ENCODE measurements at places on chromosomes 3 and 15.

GRCh38 chr3:14410106-14410502 is 7.7 kb downstream of the SLC6A6 start:
- no peak for DNase-seq

GRCh38 chr3:12773710-12774086 is 14.6 kb upstream of the TMEM40 start:
- DNase-seq, result peak; percentile 36

- DNase-seq, result peak; percentile 100
Measured at GRCh38 chr3:141367038-141367730, 1.1 kb upstream of the ZBTB38 start.

DNA sequence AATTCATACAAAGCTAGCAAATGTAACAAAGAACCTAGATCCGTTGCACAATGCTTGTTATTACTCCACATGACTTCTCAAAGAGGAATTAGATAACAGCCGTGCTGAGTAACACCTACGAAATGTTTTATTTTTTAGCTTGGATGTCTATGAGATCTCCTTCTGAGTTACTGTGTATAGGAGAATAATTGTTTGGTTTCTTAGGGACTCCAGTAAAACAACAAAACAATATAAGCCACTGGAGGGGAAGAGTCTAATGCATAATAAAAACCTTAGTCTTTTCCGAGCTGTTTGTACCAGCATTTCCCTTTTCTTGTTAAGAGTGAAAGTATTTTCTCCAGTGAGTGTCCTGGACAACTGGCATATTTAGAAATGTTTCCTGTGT is 15.6 kb downstream of the SNAP23 start:
- DNase-seq, result peak; percentile 69

- DNase-seq, result no peak
Measured at GRCh38 chr3:192514081-192514753, 213.1 kb downstream of the FGF12 start.

GRCh38 chr15:20271647-20272046 is 270.0 kb downstream of the GOLGA6L6 start:
- no peak for DNase-seq

DNA sequence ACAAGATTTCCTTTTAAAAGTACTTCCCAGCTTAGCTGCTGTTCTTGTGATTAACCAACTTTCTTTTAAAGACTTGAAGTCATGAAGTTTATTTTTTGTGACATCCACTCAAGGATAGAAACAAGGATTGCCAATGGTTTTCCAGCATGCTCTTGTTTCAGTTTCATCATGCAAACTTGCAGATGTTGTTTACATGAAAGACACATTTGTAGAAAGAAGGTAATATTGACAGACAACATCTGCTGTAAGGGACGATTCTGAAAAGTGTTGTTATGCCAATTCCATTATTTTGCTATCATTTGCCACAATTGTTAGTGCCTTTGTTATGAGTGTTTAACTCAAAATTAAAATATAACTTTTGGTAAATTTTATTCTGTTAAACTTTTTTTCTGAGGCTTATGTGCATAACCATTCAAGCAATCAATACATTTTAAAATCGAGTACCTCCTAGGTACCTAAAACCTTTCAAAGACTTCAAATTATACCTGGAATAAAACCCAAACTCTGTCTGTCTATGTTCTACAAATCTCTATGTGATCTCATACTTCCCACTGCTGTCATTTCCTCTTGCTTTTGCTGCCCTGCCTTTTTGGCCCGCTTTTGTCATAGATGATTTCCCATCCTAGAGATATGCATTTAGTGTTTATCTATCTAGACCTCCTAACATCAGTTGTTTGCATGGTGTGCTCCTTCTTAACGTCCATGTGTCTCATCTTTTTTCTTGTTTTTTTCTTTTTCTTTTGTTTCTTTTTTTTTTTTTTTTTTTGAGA is 630.4 kb downstream of the NR2F2 start:
- no peak for DNase-seq

DNA sequence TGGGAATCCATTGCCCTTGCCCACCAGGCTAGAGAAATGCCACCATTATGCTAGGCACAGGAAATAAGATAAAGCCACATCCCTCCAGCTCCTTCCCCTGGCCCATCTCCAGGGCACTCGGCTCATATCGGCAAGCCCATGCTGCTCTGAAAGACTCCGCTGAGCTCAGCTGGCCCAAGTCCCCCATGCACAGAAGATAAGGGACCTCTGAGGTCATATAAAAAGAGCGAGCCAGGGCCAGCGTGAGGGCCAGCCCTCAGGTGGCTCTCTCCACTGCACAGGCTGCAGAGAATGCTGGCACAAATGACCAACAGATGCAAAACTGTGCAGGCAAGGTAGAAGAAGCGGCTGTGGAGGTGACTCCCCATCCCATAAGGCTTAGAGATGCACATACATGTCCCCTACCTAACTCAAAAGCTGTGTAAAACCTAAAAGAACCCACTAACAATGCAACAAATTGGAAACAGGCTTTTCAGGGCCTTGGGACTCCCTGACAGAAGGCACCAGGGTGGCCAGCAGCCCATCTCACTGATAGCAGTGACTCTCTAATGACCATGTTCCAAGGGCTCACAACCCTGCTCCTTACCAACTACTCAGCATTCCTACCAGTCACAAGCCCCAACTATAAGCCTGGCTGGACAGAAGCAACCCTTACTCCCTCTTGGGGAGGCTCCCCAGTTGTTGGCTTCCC is 3.0 kb downstream of the RAB6B start:
- no peak for DNase-seq

- DNase-seq, result no peak
Measured at GRCh38 chr3:40451551-40451950, 5.6 kb upstream of the RPL14 start.

DNA sequence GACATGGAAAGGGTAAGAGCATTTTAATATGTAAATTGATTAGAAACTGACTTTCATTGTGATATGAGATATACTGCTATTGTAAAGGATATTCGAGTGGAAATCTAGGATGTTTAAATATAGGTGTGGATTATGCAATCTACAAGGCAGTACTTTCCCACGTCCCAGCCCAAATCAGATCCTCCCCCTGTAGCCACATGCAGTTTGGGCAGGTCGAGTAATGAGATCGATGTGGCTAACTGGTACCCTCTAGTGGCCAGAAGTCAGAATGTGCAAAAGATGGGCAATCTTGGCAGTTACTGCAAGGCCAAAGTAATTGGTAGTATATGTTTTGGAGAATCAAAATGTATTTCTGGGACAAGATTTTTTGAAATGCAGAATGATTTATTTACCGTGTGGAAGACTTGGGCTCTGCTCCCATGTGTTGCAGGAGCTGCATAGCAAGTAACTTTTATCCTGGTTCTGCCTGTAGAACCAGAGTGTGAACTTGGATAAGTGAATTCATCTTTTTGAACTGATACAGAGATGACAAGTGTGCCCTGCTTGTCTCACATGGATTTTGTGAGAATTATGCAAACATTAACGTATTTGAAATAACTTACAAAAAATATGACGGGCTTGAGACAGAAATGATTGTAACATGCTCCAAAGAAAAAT is 94.5 kb upstream of the ADAMTSL3 start:
- DNase-seq, result peak; percentile 64

DNA sequence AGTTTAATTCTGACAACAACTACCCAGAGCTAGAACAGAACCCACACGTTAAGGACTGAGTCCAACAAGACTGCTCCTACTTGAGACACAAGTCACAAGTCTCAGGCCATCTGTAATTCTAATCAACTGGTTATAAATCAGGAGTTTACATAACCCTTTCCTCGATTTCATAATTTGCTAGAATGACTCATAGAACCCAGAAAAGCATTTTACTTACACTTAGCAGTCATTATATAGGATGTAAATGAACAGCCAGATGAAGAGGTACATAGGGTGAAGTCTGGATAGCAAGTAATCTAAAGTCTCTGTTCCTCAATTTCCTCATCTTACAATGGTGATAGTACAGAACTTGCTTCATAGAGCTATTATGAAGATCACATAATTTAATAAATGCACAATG is 1018.2 kb downstream of the DIPK2A start:
- no peak for DNase-seq

GRCh38 chr3:6717026-6717943 is 143.6 kb upstream of the GRM7 start:
- no peak for DNase-seq

GRCh38 chr3:127493924-127494646 is 96.4 kb downstream of the TPRA1 start:
- DNase-seq, result no peak

DNA sequence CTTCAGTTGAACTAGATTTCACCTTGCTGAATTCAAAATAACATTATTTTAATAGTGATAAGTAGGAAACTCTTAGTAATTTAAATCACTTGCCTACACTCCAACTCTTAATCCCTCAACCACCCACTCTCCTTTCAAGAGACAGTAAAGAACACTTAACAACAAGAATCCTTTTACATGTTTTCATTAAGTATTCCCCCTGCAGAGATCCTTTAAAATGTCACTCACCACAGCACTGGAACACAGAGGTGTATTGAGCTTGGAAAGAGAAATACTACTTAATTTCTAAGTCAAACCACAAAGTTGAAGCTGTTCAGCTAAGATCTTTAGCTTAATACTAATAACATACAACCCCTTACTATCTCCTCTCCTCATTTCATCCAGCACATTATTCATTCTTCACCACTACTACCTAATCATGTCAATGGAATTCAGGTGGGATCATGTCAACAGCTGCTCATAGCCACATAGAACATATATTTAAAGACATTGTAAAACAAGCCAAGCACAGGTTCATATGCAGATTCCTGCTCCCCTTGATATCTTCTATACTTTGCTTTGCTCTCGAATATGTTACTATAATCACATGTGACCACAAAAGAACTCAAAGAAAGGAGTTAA is 40.5 kb downstream of the IMPG2 start:
- no peak for DNase-seq

DNA sequence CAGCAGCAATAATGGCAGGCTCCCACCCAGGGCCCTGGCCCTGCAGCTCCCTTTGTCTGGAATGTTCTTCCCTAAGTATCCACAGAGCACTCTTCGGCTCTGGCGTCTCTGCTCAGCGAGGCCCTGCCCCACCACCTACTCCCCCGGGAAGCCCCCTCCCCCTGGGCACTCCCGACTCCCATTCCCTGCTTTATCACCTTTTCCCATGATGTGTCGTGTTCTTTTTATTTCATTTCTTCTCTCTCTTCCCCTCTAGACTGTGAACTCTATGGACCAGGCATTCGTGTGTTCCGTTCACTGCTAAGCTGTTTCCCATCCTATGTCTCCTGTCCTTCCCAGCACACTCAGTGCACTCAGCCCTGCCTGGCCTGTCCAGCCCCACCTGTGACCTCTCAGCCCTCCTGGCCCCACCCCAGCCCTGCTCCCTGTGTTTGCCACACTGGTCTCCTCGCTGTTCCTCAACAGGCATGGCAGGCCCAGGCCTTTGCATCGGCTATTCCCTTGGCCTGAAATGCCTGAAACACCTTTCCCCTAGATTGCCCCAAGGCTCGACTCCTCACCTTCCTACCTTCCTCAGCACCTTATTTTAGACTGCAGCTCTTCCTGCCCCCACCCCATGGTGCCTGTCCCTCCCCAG is 107.4 kb downstream of the TPRA1 start:
- DNase-seq, result no peak

- no peak for DNase-seq
Measured at GRCh38 chr15:26771578-26772153, 1.2 kb downstream of the GABRB3 start.

- no peak for DNase-seq
Measured at GRCh38 chr3:175349168-175349567, 490.0 kb downstream of the NAALADL2 start.

DNA sequence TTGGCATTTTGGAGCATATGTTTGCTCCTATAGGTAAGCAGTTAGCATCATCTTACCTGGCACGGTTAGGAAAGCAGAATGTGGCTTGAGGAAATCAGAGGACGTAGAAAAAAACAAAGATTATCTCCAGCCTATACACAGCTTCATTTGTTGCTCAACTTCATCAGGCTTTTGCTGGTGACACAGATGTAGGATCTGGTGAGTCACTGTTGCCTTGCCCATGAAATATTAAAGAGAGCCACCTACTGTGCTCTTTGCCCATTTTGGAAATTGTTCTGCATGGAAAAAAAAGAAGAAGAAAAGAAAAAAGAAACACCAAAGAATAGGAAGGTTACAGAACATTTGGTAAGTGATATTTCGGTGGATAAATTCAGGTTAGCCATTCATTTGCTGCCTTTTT is 3.8 kb downstream of the IL1RAP start:
- peak; percentile 51 for DNase-seq

DNA sequence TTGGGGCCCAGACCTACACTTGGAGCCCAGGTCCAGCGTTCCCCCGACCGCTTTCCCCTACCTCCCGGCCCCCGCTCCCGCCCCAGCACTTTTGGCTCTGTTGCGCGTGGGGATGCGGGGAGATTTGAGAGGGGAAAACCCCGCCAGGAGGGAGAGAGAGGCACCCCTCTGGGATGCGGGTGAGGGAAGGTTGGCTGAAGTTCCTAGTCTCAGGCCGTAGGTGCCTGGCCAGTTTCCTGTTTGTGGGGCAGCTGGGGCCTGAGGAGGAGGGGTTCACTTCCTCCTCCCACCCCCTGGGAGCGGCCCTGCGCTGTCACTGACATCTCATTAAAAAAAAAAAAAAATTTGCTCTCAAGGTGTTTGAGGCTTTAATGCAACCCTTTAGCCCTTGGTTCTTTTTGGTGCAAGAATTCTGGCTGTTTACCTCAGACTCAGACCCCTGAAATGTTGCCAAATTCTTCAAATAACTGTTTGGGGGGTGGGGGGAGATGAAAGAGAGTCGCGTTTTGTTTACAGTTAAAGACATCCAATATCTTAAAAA is 2.6 kb downstream of the FAM43A start:
- peak; percentile 50 for DNase-seq

- DNase-seq, result peak; percentile 42
Measured at GRCh38 chr3:107430996-107431245, 53.7 kb downstream of the CCDC54 start.

DNA sequence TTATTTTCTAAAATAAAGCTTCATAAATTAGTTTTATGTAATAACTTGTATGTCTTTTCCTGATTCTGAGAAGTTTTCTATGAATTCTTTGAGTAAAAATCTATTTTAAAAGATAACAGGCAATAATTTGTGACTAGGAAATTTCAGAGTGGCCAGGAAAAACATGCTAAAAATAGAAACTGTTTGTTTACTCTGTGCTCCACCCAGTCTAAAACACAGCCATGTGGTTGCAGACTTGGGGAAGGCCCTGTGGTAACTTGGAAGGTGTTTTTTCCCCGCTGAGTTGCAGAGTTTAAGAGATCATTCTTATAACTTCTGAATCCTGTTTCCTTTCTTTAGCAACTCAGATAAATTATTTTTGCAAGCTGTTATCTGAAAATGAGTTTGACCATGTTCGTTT is 21.9 kb downstream of the PLCL2 start:
- peak; percentile 56 for DNase-seq

DNA sequence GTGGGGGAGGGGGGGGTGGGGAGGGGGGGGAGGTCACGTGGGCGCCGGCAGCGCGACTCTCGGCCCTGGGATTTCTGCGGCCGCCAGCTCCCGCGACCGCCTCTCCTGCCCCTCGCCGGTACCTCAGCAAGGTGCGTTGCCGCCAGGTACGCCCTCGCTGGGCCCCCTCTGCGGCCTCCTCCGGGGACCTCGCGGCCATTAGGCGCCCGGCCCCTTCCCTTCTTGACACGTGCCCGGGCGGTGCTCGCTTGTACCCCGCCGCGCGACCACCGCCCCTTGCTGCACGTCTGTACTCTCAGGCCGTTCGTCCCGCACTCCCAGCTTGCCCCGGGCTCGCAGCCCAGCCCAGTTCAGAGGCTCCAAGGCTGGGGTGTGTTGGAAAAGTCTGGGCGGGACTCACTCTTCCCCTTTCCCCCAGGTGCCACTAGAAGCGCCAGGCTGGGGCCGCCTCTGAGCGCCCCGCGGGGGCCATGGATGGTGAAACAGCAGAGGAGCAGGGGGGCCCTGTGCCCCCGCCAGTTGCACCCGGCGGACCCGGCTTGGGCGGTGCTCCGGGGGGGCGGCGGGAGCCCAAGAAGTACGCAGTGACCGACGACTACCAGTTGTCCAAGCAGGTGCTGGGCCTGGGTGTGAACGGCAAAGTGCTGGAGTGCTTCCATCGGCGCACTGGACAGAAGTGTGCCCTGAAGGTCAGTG is at the start of gene MAPKAPK3:
Gene MAPKAPK3 (plus strand): TSS at position 56 of the 696 bp plus-strand sequence. CDS start 415 bp downstream, at position 471.
- no peak for DNase-seq

All from EH (cell line).